ENCODE measurements at places on chromosomes 12 and 14. TPM values are rescaled to one million over a fixed set of nuclear protein-coding genes. Genes with fewer than 3 reads are reported as not detected.

DNA sequence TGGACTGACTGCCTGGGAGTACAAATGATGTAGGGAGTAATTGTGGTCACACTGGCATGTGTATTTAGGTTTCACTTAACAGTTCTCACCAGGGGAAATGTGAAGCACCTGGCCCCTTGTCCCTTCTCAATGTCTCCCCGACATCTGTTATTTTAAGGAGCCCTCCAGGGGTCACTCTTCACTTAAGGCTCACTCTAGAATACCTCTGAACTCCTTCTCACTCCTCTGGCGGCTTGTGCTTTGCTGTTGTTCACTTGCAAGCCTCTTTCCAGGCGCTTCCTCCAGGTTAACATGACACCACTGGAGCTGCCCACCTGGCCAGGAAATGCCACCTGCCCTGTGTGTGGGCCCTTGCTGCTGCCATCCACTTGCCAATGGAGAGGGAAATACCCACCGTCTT, 56.5 kb upstream of the GZMB start:
- DNase-seq: no peak

DNA sequence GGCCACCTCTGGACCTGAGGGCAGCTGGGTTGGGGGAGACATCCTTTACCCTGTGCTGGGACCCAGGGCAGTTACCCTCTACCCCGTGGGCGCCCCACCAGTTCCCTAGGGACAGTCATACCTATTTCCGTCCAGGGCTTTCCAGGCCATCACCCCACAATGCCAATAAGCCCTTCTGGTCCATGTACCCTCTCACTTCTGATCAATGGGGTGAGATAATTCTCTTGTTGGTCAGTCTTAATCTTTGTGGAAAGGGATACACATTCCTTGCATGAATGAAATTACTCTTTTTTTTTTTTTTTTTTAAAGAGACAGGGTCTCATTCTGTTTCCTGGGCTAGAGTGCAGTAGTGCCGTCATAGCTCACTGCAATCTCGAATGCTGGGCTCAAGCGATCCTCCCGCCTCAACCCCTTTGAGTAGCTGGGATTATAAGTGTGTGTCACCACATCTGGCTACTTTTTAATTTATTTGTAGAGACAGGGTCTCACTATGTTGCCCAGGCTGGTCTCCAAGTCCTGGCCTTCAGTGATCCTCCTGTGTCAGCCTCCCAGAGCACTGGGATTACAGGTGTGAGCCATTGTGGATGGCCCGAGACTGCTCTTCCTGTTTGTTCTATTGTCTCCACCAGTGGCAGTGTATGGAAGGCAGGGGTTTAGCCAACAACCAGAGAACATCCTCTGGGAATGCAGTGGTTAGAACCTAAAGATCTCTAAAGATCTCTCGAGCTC, 46.3 kb upstream of the STON2 start:
- DNase-seq: no peak

DNA sequence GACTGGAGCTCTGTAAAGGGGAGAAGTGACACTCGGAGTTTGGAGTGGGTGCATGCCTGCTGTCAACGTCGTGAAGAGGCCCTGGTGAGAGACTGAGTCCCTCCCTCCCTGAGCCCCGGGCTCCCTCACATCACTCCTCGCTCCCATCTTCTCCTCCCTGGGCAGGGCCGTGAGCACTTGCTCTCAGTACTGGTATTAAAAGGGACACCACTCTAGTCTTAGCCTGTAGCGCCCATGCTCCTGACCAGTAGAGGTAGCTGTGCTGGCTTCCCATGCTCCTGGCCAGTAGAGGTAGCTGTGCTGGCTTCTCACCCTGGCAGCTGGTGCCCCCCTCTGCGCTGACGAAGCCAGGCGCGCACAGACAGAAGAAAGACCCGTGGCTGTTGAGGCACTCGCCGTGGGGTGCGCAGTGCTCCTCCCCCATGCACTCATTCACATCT, 14.7 kb downstream of the ISCA2 start:
- DNase-seq: no peak

DNA sequence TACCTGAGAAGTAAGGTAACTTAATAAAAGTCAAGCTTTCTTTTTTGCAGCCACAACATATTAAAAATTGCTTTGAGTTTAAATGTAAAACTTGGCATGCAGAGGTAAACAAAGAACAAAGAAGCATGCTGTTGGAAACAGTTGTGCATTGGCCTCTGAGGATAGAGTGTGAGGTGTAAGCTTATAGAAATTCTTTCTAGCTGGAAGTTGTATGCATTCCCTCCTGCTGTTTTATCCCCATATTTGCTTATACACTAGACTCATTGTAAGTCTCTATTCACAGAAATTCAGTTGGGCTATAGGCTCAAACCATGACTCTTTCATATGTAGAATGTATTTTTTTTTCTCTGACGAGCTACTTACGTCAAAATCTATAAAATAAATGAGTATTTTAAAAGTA, 316.3 kb downstream of the SLC6A15 start:
- DNase-seq: no peak

GRCh38 chr12:66428870-66429269, 126.6 kb downstream of the HELB start:
- DNase-seq: no peak

ACSM4 gene
- total RNA-seq: not detected

TNS2 gene
- 66.1 TPM for total RNA-seq
